A549 treated with Hydrocortisone at 1 μM for 4 hours (cell line): ENCODE measurements at places on chromosomes 13 and 19. TPM values are rescaled to one million over a fixed set of nuclear protein-coding genes. Genes with fewer than 3 reads are reported as not detected.

Gene METTL21C
- total RNA-seq = not detected in 5 replicates

Gene GJA3
- total RNA-seq = 1.1 to 1.2 TPM (median 1.2 TPM) in 5 replicates

Gene ACER1
- total RNA-seq = not detected in 5 replicates

Gene IL4I1
- total RNA-seq = 0.58 to 1.0 TPM (median 0.66 TPM) in 5 replicates

Gene ERFL
- 0.20 to 0.39 TPM (median 0.30 TPM) in 5 replicates for total RNA-seq

Gene KLK14
- 0.26 to 0.44 TPM (median 0.36 TPM) in 5 replicates for total RNA-seq

Gene NLRP4
- total RNA-seq = not detected in 5 replicates

Gene SELENOV
- total RNA-seq = not detected in 5 replicates

Gene LILRB2
- total RNA-seq = 0.06 to 0.22 TPM (median 0.08 TPM) in 3 of 5 replicates, not detected in the others

Gene LGALS4
- 0.17 to 0.68 TPM (median 0.59 TPM) in 5 replicates for total RNA-seq

Gene PRODH2
- 0.15 to 0.36 TPM (median 0.25 TPM) in 5 replicates for total RNA-seq

Gene CYP4F8
- not detected in 5 replicates for total RNA-seq

Gene CIRBP
- total RNA-seq = 90.9 to 225 TPM (median 100 TPM) in 5 replicates

Gene CEACAM8
- total RNA-seq = not detected in 5 replicates

Gene EDNRB
- total RNA-seq = not detected in 5 replicates

Gene TNFSF11
- not detected in 5 replicates for total RNA-seq

Gene LCP1
- total RNA-seq = 0.10 to 0.25 TPM (median 0.24 TPM) in 5 replicates

Gene CRX
- not detected in 5 replicates for total RNA-seq

Gene PRTN3
- 0.14 to 0.46 TPM (median 0.43 TPM) in 5 replicates for total RNA-seq

Gene NTN5
- 0.12 to 0.20 TPM (median 0.16 TPM) in 5 replicates for total RNA-seq

Gene CD79A
- 0.70 to 1.2 TPM (median 0.95 TPM) in 5 replicates for total RNA-seq

Gene KIR2DL3
- total RNA-seq = not detected in 5 replicates

Gene VSTM2B
- total RNA-seq = not detected in 5 replicates

Gene C19orf73
- total RNA-seq = 1.1 to 1.9 TPM (median 1.7 TPM) in 5 replicates

Gene RAB8A
- total RNA-seq = 48.6 to 105 TPM (median 50.6 TPM) in 5 replicates

Gene DIRAS1
- total RNA-seq = 3.3 to 4.5 TPM (median 3.7 TPM) in 5 replicates

Gene ZNF805
- 1.1 to 2.5 TPM (median 2.0 TPM) in 5 replicates for total RNA-seq

Gene MPND
- 8.6 to 12.4 TPM (median 10.9 TPM) in 5 replicates for total RNA-seq

Gene NOTCH3
- total RNA-seq = 13.6 to 18.2 TPM (median 16.4 TPM) in 5 replicates

Gene RTBDN
- 0.15 to 0.33 TPM (median 0.20 TPM) in 5 replicates for total RNA-seq

Gene RETN
- not detected in 5 replicates for total RNA-seq

Gene TBC1D17
- total RNA-seq = 20.8 to 22.0 TPM (median 21.7 TPM) in 5 replicates

Gene FREM2
- not detected in 5 replicates for total RNA-seq

Gene ZSCAN4
- total RNA-seq = not detected in 5 replicates

Gene HSH2D
- not detected in 5 replicates for total RNA-seq

Gene LNX2
- total RNA-seq = 3.2 to 5.0 TPM (median 3.6 TPM) in 5 replicates

Gene LILRB3
- 0.14 to 0.38 TPM (median 0.30 TPM) in 5 replicates for total RNA-seq

Gene ZNF66
- not detected in 5 replicates for total RNA-seq

Gene RGCC
- 6.1 to 13.2 TPM (median 12.0 TPM) in 5 replicates for total RNA-seq

Gene PCDH9
- 5.6 to 7.7 TPM (median 6.5 TPM) in 5 replicates for total RNA-seq

Gene PLIN5
- total RNA-seq = 0.06 to 0.20 TPM (median 0.12 TPM) in 5 replicates

Gene CCDC122
- total RNA-seq = 1.7 to 3.8 TPM (median 3.0 TPM) in 5 replicates

Gene KL
- 0.02 to 0.07 TPM (median 0.05 TPM) in 5 replicates for total RNA-seq

Gene CEACAM3
- total RNA-seq = not detected in 5 replicates

Gene TMEM272
- not detected in 5 replicates for total RNA-seq

Gene ZNF571
- 0.70 to 1.6 TPM (median 1.2 TPM) in 5 replicates for total RNA-seq

Gene CPB2
- not detected in 5 replicates for total RNA-seq

Gene NDUFA3
- 140 to 263 TPM (median 231 TPM) in 5 replicates for total RNA-seq

Gene FAM83E
- total RNA-seq = 0.10 to 0.36 TPM (median 0.15 TPM) in 5 replicates

Gene ZNF230
- total RNA-seq = 2.2 to 4.2 TPM (median 3.3 TPM) in 5 replicates

Gene ZNF440
- total RNA-seq = 0.02 to 0.07 TPM (median 0.03 TPM) in 4 of 5 replicates, not detected in the other

Gene ZNF723
- not detected in 5 replicates for total RNA-seq

Gene TNNT1
- total RNA-seq = 108 to 144 TPM (median 132 TPM) in 5 replicates

Gene SH2D3A
- 15.8 to 19.9 TPM (median 17.4 TPM) in 5 replicates for total RNA-seq

Gene ZNF558
- 5.5 to 8.3 TPM (median 6.7 TPM) in 5 replicates for total RNA-seq
